ENCODE measurements at places on chromosomes 2 and 18.
A peak's percentile ranks its signal among the peaks of the same experiment; 100 is the strongest.

GRCh38 chr2:159775021-159775420 is 23.0 kb downstream of the CD302 start:
- DNase-seq: no peak

GRCh38 chr18:80137137-80137536 is 28.1 kb downstream of the ADNP2 start:
- DNase-seq: no peak

- DNase-seq: peak; percentile 27
These were observed 1.4 kb upstream of the TUBA4B start for GRCh38 chr2:219251656-219252055.

GRCh38 chr2:241095594-241096290 is 6.3 kb downstream of the MTERF4 start:
- DNase-seq: no peak

- no peak for DNase-seq
These were observed 139.9 kb upstream of the GLI2 start for GRCh38 chr2:120595739-120596138.

GRCh38 chr2:48551548-48551947 is 21.6 kb downstream of the STON1 start:
- DNase-seq: no peak

GRCh38 chr2:106065983-106066820 is 127.9 kb downstream of the UXS1 start:
- DNase-seq: no peak

DNA sequence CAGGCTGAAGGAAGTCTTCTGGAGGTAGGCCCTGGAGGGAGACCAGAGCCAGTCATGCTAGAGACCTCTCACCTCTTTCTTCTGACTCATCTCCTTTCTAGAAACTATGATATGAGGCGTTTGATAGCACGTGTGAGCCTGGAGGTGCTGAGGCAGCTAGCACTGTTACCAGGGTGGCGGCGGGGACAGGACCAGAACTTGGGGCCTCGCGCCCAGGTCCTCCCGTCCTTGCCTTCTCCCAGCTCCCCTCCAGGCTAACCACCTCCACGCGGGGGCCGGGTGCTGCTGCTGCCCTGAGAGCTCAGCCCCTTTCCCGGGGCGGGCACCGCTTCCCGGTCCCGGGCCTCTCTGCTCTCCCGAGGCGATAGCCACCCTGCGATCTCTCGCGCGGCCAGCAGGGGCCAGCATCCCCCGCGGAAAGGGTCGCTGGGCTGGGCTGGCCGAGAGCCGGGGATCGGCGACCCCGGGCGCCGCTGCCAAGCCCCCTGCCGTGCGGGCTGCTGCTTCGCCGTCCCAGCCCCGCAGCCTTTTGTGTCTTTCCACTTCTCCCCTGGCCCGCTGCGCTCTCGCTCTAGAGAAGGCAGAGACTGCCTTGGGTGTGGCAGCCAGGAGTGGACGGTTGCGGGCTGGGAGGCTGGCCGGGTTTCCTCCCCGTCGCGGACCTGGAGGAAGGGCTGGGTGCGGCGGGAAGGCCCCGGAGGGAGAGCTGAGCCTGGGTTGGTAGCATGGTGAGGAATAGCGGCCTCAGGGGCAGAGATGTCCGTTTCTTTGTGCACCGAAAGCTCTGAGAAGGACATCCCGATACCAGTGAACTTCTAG is 49.1 kb downstream of the TMEM17 start:
- DNase-seq: peak; percentile 13

DNA sequence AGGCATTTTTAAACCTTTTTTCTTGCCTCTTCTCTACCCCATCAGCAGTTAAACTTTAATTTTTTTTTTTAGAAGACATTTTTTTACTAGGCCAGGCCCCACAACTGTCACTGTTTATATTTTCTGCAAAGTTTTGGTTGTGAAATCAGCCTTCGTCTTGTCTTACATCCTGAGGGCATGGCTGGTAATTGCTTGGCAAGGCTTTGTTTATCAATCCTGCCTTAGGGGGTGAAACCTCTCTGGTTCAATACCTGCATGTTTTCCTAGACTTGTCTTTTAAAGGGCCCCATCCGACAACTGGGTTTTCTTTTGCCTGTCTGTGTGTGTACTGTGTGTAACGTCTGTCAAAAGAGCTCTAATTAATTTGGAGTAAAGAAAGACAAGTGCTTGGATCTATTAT is 330.0 kb upstream of the CWC22 start:
- no peak for DNase-seq

DNA sequence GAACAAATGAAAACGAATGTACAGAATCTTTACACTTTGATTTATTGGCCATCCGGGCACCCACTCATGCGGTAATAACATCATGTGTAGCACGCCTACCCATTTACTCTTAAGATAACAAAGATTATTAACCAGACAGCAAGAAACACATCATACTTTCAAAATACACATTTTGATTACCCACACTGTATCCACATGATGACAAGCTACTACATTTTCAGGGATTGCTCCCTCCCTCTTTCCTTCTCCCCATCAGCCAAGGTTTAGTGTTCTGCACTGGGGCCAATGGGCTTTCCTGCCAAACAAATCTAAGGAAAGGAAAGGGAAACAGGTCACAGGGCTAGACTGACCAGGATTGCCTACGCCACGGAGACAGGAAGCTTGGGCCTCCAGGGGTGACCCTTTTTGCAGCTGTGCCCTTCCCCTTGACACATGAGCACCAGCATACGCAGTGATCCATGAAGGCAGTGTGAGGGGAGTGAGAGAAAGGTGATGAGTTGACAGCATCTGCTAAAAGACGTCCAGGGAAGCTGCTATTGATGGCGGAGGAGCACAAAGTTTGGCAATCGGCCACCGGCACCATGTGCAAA is 76.5 kb downstream of the ZNF521 start:
- DNase-seq: no peak

DNA sequence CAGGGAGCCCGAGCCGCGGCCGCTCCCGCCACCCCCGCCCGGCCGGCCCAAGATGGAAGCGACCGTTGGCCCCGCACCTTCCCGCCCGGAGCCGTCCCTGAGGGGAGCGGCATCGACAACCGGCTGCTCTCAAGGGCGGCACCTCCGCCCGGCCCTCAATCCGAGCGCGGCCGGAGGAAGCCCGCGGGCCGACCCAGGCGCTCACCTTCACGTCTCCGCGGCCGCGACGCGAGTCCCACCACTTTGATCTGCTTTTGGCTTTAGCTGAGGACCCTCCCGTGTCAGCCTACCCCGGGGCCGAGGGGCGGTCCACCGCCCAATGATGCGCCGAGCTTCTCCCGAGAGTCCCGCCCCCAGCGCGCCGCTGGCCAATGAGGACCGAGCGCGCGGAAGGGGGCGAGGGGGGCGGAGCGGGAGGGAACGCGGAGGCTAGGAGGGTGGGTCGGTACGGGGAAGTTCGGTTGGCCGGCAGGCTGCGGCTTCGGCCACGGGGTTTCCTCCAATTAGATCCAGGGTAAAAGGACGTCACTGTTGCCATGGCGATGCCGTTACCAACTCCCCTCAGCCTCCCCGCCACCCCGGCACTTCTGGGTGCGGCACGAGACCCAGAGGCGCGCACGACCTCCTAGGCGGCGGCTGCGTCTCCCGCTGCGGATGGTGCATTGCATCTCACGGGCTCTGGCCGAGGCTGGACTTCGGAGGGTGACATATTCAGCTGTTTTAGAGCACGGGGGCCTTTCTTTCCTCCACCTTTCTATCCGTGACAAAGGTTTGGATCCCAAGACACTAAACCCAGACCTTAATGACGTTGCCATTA is at the start of gene YWHAQ:
TSS of gene YWHAQ (minus strand) at position 262 of the 817 bp plus-strand sequence. CDS start 545 bp downstream, outside the sequence.
- DNase-seq: peak; percentile 98

- DNase-seq: no peak
These were observed 52.6 kb downstream of the COL6A3 start for GRCh38 chr2:237361194-237362004.

DNA sequence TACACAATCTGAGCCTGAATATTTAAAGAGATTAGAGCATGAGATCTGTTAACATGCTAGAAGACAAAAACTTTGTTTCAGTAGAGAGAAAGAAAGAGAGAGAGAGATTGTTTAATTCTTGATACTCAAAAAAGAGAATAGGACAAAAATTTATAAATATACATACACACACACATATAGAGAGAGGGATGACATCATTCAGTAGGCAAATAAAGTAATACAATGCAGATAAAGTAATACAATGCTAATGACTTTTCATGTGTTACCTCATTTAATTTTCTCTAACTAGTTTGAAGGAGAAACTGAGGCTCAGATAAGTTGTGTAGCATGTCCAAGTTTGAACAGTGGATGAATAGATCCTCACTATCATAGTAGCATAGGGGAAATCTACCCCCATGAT is 286.4 kb downstream of the CMPK2 start:
- no peak for DNase-seq

- peak; percentile 70 for DNase-seq
These were observed 116.7 kb upstream of the MGAT5 start for GRCh38 chr2:134137182-134137611.

- DNase-seq: peak; percentile 71
These were observed 43.5 kb downstream of the ATP8B1 start for GRCh38 chr18:57759650-57760049.

DNA sequence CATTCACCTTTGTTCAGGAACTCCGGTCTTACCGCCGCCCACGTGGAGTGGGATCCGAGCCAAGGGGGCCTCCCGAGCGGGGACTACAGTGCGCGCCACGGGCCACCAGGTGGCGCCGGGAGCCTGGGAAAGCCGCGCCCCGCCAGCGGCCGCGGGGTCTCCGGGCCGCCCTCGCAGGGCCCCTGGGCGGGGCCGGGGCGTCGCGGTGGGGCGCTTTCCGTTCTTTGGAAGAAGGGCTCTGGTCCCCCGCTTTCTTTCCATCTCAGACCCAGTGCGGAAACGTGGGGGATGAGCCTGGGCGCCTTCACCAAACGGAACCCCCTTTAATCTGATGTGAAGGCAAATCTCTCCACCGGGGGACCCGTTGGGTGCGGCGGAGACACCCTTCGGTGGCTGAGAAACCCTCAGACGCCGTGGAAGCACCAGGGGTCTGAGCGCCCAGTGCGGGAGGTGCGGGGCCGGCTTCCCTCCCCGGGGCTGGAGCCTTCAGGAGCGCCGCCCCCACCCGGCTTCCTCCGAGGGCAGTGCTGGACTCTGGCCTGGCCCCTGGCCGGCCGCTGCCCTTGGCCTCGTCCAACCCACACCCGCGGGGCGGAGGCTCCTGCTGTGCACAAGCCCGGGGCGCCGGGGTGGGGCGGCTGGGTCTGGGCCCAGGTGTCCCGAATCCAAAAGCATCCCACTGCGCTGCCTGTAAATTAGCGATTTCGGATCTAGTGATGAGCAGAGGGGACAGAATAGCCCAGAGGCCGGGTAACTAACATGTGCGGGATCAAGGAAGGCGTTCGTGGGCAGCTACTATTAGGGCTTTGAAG is 44.6 kb downstream of the GORASP2 start:
- peak; percentile 53 for DNase-seq

DNA sequence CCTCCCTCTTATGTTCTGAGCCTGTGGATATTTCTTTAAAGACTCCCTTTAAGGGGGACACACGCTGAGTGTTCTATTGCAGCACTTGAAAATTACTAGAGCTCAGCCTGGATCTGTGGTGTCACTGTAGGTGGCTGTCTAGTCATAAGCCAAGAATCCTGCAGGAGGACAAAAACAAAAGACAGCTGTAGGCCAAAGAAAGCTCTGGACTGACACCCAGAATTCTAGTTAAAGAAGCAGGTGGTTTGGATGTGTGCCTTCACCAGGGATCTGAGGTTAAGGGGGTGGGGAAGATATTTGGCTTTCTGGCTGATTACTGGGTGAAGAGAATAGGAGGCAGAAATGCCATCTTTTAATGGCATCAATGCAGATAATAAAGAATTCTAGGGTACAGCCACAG is 842.5 kb upstream of the NXPH2 start:
- DNase-seq: no peak

- DNase-seq: no peak
These were observed 4.1 kb upstream of the ZNF397 start for GRCh38 chr18:35236571-35237363.

GRCh38 chr18:3449512-3450011 is 410 bp upstream of the TGIF1 start:
- DNase-seq: no peak

DNA sequence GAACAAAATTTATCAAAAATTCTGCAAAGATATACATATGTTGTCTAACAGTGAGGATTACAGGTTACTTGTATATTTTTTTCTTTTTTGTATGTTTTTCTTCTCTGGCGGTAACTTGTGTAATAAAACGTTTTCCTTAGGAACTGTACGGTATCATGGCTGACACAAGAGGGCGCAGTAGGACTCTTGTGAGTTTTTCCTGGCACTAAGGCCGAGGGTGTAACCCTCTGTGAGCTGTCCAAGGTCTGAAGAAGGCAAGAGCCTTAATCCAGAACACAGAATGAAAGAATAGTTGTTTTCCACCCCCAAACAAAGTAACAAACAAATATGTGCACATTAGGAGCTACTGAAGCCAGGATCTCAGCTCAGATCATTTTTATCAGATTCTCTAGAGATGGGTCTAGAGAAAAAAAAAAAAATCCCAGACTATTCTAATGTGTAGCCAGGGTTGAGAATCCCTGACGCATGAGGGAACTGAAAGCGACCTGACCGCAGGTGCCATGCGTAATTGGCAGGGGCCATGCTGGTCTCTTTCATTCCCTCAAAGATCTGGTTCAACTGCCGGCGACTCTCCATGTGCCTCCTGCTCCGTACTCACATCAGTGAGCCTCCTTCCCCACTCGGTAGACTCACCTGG is 27.0 kb downstream of the TMEM200C start:
- DNase-seq: peak; percentile 79

GRCh38 chr2:238080518-238080917 is 19.6 kb upstream of the ESPNL start:
- DNase-seq: no peak

GRCh38 chr2:235001237-235002133 is 49.7 kb downstream of the SH3BP4 start:
- DNase-seq: no peak

- peak; percentile 16 for DNase-seq
These were observed 1.1 kb downstream of the SLC4A1AP start for GRCh38 chr2:27664622-27665363.

DNA sequence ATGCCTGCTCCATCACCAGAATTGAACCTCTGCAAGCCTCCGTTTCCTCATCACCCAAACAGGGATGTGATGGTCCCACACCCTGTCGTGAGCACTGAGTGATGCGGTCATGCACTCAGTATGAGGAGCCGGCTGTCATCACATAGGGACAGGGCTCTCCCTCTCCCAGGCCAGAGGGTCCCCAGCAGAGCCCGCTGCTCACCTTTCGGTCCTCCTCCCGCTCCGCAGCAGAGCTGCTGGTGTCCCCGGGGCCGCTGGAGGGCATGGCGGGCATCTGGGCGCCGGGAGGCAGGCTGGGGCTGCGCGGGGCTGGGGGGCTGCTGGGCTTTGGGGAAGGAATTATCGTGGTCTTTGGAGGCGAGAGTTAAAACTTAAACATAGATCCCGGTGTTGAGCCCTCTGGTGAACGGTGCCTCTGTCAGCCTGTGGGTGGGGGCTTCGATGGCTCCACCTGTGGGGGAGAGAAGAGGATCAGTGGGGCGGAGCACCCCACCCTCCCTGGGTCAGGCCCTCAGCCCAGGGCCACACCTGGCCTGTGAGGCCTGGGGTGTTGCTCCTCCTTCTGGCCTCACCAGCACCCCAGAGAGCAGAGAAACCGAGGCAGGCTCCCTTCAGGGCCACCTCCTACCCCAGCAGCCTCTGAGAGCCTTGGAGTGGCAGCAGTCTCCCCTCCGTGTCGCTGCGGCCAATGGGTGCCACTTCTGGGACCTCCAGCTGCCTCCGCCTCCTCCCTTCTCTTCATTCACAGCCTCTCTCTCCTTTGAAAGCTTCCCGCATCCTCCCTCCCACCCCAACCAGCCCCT is 27.8 kb downstream of the DNMT3A start:
- no peak for DNase-seq
